HCT116 (cell line): ENCODE measurements at places on chromosomes 12 and 14. TPM values are rescaled to one million over a fixed set of nuclear protein-coding genes. Genes with fewer than 3 reads are reported as not detected.

The RTL1 gene
- not detected for total RNA-seq

The FAR2 gene
- total RNA-seq, result 9.7 TPM

The TAS2R14 gene
- 1.9 TPM for total RNA-seq

The REM2 gene
- total RNA-seq, result 0.47 TPM

The ZC2HC1C gene
- total RNA-seq, result 0.98 TPM

The C14orf39 gene
- not detected for total RNA-seq

The ZFYVE1 gene
- 7.7 TPM for total RNA-seq

The TEAD4 gene
- 43.2 TPM for total RNA-seq

The C12orf54 gene
- total RNA-seq, result not detected

The AMDHD1 gene
- total RNA-seq, result 3.0 TPM

The KRT6A gene
- total RNA-seq, result 0.66 TPM

The ZNF605 gene
- total RNA-seq, result 0.02 TPM

The RHNO1 gene
- 29.7 TPM for total RNA-seq

The CLEC7A gene
- not detected for total RNA-seq

The SYNDIG1L gene
- total RNA-seq, result not detected

The CCDC177 gene
- not detected for total RNA-seq

The GRIN2B gene
- total RNA-seq, result 14.2 TPM

The OR6C2 gene
- total RNA-seq, result not detected

The RIN3 gene
- total RNA-seq, result 22.2 TPM

The SAMD15 gene
- total RNA-seq, result 1.9 TPM

The TTC5 gene
- 23.3 TPM for total RNA-seq

The OTOGL gene
- not detected for total RNA-seq

The POTEG gene
- total RNA-seq, result not detected

The KRT7 gene
- total RNA-seq, result 72.6 TPM

The SPX gene
- 0.76 TPM for total RNA-seq

The KRT79 gene
- not detected for total RNA-seq

The MNAT1 gene
- total RNA-seq, result 49.3 TPM

The CLEC9A gene
- not detected for total RNA-seq

The PRR4 gene
- total RNA-seq, result 2.2 TPM

The ZBTB1 gene
- total RNA-seq, result 20.6 TPM

The EP400 gene
- total RNA-seq, result 54.5 TPM

The DTX3 gene
- 0.37 TPM for total RNA-seq

The NCKAP5L gene
- total RNA-seq, result 12.1 TPM

The FAIM2 gene
- total RNA-seq, result not detected

The SETD3 gene
- 46.6 TPM for total RNA-seq

The CMA1 gene
- total RNA-seq, result not detected

The ADAM20 gene
- total RNA-seq, result 0.57 TPM
